ENCODE measurements at places on chromosomes 11 and 22.

DNA sequence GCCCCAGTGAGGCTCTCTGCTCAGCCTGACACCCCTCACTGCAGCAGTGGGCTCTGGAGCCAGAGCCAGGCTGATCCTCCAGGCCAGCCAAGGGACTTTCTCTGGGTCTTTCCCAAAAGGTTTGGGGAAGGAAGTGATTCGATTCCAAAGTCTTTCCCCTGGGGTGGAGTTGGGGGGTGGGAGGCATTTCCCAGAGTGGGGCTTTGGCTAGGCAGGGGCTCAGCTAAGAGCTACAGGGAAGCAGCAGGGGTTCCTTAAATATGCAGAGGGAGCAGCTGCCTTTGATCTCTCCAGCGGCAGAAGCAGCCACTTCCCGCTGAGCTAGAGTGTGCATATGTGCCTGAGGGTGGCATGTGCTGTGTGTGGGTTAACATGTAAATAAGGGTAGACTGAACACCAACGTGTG, 192.9 kb downstream of the INSC start:
- DNase-seq = no peak

DNA sequence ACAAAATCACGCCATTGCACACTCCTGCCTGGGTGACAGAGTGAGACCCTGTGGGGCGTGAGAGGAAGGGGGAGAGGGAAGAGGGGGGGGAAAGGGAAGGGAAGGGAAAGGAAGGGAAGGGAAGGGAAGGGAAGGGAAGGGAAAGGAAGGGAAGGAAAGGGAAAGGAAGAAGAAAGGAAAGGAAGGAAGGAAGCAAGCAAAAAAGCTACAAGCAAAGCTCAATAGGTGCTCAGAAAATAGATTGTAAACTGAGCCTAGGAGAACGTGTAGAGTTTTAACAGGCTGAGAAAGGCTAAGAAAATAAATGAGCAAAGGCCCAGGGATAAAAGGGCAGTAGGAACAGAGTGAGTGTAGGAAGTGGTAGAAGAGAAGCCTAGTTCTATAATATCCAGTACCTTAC, 30.8 kb upstream of the GDPD4 start:
- DNase-seq = no peak

DNA sequence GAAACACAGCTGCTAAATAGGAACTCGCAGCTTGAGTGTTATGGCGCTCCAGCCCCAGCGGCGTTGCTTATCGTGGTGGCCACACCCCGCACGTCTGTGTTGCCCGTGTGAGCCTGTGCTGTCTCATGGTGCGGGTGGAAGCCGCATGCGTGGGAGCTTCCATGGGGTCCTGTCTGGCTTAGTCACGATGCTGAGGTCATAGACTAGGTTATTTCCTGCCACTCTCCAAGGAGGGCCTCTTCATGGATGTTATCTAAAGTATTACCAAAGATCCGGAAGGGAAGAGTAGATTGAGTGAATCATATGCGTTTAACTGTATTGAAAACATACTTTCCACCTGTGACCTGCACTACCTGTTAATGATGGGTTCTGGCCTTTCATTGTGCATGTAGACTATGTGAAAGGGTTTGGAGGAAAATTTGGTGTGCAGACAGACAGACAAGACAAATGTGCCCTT, 21.7 kb downstream of the CTTN start:
- DNase-seq = no peak

DNA sequence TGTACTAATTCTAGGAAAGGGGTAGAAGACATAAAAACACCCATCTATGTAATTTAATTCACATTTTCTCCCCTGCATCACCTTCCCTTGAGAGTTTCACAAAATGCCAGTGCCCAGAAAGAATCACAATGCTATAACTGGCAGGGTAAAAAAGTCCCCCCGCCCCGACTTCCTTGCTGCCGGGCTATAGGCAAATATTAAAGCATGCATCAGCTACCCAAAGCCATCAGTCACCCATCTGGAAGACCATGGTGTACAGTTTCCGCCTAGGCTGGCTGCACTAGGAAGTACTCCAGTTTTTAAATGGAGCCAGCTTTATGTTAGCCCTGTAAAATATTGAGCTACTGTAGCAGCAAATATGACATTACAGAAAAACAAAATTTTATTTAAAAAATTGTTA, 67.8 kb downstream of the ST14 start:
- no peak for DNase-seq

DNA sequence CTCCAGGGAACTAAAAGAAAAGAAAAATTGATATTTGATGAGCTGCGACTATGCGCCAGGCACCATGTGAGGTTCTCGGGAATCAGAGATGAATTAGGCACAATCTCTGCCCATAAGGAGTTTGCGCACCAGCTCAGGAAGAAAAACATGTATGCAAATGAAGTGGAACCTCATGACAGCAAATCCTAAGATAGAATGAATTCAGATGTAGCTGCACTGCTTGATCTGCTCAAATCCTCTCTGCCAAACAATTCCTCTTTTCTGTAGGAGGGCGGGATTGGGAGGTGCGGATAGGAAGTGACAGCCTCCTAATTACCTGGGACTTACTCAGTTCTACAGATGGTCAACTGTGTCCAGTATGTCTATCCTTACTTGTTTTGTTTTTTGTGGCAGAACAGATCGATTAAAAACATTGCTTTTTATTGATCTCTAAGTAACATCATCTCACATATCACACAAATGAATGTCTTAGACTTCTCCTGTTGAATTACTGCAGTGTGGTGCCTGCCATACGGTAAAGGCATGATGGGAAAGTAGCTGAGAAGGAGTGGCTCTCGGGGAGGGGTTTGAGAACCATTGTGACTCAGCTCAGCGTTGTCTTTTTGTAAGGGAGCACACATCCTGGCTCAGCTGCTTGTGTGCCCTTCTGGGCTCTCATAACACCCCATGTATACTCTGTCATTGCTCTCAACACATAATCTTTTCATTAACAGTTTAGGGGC, 13.9 kb downstream of the CRTAM start:
- peak; percentile 11 for DNase-seq

DNA sequence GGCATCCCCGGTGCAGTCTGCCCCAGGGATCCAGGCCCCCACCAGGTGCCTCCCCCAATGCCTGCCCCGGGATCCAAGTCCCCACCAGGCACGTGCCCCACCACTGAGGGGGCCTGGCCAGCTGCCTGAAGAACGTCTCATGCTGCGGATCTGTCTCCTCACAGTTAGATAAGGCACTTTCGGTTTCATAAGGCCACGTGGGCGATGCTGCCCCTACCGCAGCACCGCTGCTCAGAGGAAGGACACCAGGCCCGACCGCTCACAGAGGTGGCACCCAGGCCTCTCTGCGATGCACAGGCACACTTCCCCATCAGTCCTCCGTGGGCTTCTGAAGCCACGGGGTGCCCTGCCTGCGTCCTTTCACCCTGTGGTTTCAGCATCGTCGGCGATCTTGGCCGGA, 68.1 kb upstream of the BID start:
- DNase-seq = no peak

GRCh38 chr22:17767233-17768065, 6.8 kb downstream of the BID start:
- no peak for DNase-seq

DNA sequence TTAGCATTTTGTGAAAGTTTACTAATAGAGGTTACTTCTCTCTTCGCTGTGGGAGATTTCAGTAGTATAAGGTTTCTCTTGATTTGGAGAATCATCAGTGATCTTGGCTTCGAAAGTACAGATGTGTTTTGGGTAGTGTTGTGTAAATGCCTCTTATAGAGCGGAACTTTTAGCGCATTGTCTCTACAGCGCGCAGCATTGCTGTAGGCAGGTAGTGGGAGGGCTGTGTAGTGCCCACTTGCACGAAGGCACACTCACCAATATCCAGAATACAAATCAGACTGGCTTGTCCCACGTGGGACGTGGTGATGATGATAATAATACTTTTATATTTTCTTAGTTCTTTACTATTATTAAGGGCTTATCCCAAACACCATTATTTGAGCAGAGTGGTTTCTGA, 51.4 kb downstream of the FAM83F start:
- no peak for DNase-seq

DNA sequence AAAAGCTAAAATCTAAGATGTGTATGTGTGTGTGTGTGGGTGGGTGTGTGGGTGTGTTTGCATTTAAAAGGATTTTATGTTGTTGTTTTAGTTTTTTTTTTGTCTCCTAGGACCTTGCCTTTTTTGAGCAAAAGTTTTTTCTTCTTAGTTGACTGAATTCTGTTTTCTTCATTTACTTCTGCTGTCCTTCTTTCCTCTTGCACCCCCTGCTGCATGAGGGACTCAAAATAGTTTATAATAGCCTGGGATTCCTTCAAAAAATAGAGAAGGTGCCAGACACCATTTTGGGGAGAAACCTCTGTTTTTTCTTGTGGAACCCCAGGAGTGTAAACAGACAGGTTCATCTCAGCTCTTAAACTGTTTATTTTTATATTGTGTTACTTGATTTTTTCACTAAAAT, 817.7 kb downstream of the TBC1D22A start:
- DNase-seq = no peak

DNA sequence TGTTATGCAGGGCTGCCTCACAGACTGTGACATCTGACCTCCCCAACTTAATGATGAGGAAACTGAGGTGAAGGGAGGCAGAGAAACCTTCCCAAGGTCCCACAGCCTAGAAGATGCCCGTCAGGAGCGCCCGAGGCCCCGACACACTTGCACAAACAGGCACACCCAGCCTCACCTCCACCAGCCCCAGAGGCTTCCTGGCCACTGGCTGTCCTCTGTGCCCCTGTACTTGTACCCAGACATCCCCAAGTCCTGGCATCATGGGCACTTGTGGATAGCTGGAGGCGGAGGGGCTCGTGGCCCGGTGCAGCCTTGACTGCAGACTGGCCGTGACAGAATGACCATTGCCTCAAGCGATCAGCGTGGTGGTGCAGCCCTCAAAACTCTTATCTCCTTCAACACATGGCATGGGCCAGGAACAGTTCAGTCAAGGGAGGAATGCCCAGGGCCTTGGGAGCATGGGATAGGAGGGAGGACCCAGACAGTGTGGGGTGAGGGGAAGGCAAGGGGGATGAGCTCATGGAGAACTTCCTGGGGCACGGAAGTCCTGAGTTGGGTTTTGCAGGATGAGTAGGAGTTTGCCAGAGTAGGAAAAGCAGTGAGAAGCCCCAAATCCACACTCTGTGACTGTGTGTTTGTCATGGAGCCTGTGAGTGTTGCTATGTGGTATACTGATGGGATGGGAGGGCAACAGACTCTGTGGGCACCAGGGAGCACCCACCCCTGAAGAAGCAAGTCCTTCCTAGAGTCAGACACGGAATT, 25.8 kb upstream of the PPARA start:
- DNase-seq = peak; percentile 20

DNA sequence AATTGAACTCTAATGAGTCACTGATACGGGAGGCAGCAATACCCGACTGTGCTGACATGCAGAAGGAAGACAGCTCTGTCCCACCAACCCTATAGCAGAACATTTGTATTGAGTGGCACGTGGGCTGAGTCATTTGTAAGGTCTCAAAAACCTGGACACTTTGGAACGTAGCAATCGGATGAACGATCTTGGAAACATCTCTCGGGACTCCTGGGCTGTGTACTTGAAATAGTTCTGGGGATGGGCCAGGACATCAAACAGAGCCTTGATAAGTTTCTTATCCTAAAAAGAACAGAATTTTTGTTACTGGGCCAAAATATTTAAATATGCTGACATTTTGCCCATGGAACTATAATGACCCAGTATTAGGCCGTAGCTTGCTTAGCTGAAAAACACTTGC, 17.1 kb upstream of the NRIP3 start:
- DNase-seq = no peak

- no peak for DNase-seq
These were observed 43.7 kb downstream of the MICAL3 start for GRCh38 chr22:17980638-17981051.

GRCh38 chr22:35882211-35883030, 146.2 kb downstream of the RBFOX2 start:
- peak; percentile 42 for DNase-seq

- no peak for DNase-seq
These were observed 944 bp downstream of the C11orf86 start for GRCh38 chr11:66976028-66976467.

GRCh38 chr11:119486016-119486415, 63.0 kb upstream of the THY1 start:
- DNase-seq = no peak

GRCh38 chr11:34242037-34242625, 115.7 kb downstream of the ABTB2 start:
- DNase-seq = peak; percentile 57
